ENCODE measurements at places on chromosomes 3 and 15.

- DNase-seq = no peak
Measured at GRCh38 chr3:45690336-45691035, 1.3 kb downstream of the SACM1L start.

DNA sequence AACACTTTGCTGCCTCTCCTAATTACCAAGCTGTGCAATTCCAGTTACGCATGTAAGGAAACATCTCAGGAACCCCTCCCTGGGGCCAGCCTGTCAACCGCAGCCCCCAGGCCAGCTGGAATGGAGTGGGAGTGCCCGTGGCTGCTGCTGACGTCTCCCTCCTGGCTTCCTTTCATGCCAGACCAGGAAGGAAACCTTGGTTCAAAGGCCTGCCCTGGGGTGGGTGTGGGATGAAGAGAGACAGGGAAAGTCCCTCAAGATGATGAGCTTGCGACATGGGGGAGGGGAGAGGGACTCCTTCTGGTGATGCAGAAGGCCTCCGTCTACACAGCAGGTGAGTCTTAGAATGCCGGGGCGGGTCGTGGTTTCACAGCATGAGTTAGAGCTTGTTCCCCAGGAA lies 11.4 kb upstream of the CYP11A1 start:
- peak; percentile 57 for DNase-seq

- DNase-seq = no peak
Measured at GRCh38 chr3:100120012-100120411, 5.7 kb upstream of the FILIP1L start.

DNA sequence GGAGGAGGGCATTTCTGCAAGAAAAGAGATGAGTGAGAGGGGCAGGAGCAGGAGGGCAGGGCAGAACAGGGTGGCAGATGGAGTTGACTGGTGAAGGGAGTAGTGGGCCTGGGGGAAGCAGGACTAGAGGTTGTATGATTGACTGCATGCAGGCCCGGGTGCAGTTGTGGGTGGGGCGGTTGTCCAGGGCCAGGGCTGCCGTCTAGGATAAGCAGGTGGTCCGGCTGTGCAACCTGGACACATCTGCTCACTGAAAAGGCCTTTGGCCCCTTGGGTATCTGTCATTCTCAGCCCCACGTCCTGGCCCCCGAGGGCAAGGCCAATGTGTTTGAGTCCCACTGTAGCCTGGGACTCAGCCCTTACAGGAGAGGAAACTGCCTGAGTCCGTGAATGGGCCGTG lies 25.4 kb downstream of the ALS2CL start:
- no peak for DNase-seq

DNA sequence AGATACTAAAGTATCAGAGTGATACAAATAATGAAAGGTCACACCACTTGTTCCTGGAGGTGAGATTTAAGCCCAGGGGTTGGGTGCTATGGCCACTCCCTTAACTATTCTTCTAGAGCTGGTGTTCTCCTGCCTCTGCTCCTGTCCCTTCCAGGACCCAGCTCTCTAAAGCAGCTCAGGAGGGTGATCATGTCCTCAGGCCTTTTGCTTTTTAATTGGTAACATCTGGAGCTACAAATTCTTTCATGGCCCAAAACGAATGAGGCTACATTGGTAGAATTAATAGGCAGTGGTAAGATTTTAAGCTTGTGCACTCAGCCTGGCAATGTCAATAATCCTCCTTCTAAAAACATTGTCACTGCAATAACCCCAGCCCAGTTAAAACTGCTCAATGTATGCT lies 38.2 kb upstream of the CNOT10 start:
- no peak for DNase-seq

DNA sequence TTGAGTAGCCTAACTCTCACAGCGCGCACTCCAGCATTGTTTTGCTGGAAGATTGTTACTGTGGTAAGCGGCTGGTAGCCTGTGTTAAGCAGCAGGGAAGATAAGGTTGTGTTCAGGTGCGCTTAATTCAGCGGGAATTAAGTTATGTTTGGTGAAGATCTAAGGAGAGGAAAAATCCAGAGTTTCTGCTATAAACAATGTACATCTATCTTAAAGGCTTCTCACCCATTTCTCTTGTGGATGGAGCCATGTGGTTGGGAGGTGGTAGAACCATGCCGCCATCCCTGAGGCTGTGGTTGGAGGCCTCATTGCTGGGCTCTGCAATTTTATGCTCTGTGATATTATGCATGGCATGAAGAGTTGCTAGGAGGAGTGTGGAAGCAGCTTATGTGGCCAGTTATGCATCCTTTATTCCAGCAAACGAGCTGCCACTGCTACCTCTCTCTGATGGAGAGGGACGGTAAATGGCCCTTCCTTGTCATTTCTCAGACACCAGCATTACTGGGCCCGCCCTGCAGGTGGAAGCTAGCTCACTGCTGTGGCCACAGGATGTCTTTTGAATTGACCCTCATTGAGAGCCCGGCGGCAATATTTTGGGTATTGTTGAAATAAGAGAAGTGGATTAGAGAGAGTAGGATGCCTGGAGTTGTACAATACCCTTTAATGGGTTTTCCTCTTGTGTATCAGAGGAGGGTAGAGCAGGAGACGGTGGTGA lies 1.3 kb downstream of the MINAR1 start:
- DNase-seq = no peak

DNA sequence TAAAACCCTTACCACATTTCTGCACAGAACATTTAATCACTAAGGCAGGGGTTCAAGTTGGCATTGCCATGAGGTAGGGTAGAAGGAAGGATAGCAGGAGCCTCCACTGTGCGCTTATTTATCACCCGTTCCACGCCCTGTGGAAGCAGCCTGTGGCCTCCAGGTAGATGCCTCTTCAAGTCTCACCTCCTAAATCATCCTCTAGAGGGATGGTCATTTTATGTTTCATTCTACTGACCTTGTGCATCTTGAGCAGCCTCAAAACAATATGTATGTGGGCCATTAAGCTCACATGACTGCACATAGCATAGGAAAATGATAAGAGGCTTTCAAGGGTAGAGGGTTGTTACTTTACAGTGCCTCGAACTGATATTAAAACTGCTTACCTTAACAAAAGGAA lies 546.2 kb downstream of the GRM7 start:
- DNase-seq = no peak
